ENCODE measurements at places on chromosomes 1 and 21. TPM values are rescaled to one million over a fixed set of nuclear protein-coding genes. Genes with fewer than 3 reads are reported as not detected.

DNA sequence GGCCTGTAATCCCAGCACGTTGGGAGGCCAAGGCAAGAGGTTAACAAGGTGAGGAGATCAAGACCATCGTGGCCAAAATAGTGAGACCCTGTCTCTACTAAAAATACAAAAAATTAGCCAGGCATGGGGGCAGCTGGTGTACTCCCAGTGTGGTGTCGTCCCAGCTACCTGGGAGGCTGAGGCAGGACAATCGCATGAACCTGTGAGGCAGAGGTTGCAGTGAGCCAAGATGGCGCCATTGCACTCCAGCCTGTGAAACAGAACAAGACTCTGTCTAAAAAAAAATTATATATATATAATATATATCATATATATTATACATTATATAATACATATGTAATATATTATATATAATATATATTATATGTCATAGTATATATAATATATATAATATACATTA is 249.2 kb upstream of the TPTE start:
- no peaks in the 10 kb centered on the region for H3K27me3 ChIP-seq
- no peak overlapping the region for H3K27ac ChIP-seq
- H3K4me1 ChIP-seq = no peaks in the 10 kb centered on the region
- no peak overlapping the region for H3K4me3 ChIP-seq

DNA sequence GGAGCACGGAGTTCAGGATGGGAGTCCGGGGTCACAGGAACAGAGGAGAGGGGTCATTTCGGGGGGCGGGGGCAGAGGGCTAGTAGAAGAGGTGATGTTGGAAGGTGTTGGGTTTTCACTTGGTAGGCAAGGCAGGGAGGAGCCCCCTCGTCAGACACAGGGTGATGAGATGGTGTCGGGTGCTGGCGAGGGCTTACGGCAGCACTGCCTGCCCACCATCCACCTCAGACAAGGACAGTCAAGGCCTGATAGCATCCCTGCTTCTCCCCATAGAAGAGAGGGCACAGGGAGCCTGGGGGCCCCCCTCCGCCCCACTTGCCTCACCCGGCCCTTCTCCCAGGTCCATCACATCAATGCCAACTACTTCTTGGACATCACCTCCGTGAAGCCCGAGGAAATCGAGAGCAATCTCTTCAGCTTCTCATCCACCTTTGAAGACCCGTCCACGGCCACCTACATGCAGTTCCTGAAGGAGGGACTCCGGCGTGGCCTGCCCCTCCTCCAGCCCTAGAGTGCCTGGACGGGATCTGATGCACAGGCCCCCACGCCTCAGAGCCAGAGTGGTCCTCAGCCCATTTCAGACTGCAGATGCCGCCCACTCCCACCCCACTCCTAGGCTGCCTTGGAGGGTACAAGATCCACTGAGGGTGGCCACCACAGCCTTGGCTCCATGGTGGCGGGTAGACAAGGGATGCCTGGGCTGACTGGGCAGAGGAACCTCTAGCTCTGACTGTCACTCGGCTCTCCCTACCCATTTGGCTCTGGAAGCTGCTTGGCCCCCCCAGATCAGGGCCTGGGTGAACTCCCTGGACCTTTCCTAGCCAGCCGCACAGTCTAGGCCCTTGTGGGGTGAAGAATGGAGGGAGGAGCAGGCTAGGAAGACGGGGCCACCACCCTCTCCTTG is 4.3 kb upstream of the MTFR1L start:
- no peak for DNase-seq
- H3K27me3 ChIP-seq = no peaks in the 10 kb centered on the region
- no peaks in the 10 kb centered on the region for H3K36me3 ChIP-seq

DNA sequence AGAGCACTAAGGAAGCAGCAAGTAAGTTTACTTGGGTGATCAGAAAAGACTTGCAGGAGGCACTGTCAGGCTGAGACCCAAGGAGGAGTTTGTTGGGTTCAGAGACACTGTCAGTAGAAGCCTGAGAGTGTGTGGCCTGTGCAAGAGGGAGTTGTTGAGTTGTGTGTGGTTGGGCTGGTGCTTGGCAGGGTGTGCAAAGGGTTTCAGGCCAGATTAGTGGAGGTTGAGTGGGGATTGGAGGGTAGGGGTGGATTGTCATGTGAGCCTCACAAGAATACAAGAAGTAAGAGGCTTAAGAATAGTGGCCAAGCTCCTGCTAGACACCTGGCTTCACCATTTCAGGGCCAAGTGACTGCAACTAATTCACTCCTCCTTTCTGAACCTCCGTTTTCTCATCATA is 8.9 kb upstream of the KIF21B start:
- no peak overlapping the region for H3K4me3 ChIP-seq
- no peak for DNase-seq
- no peaks in the 10 kb centered on the region for H3K4me1 ChIP-seq
- no peak overlapping the region for H3K27ac ChIP-seq

The RCAN3 gene
- 11.3 TPM for total RNA-seq
